ENCODE measurements at places on chromosomes 2 and 18. TPM values are rescaled to one million over a fixed set of nuclear protein-coding genes. Genes with fewer than 3 reads are reported as not detected.

CHRNG gene
- 115 TPM for polyA plus RNA-seq

GRCh38 chr2:15636972-15637785, 45.5 kb downstream of the DDX1 start:
- peak; percentile 82 for DNase-seq

- DNase-seq: no peak
These were observed 150.7 kb upstream of the KLF7 start for GRCh38 chr2:207316484-207316883.

DNA sequence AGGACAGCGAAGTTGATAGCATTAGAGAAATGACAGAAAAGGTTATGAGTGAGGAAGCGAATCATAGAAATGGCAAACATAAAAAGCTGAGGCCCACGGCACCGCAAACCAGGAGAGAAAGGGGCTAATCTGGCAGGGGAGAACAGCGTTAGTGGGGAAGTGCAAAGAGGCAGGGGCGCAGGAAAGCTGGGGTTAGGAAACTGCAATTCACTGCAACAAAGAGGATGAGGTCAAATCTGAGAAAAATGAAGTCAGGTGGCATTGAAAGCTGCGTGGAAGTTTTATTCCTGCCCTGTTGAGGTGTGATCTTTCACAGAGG, 653 bp upstream of the ABI2 start:
- no peak for DNase-seq

- DNase-seq: peak; percentile 49
These were observed 8.2 kb downstream of the BCL2 start for GRCh38 chr18:63311118-63312018.

- peak; percentile 89 for DNase-seq
These were observed 163.0 kb upstream of the NOSTRIN start for GRCh38 chr2:168639441-168639898.
